ENCODE measurements at places on chromosomes 11 and 22. TPM values are rescaled to one million over a fixed set of nuclear protein-coding genes. Genes with fewer than 3 reads are reported as not detected.
A peak's percentile ranks its signal among the peaks of the same experiment; 100 is the strongest.

OR52H1 gene
- not detected for total RNA-seq

DNA sequence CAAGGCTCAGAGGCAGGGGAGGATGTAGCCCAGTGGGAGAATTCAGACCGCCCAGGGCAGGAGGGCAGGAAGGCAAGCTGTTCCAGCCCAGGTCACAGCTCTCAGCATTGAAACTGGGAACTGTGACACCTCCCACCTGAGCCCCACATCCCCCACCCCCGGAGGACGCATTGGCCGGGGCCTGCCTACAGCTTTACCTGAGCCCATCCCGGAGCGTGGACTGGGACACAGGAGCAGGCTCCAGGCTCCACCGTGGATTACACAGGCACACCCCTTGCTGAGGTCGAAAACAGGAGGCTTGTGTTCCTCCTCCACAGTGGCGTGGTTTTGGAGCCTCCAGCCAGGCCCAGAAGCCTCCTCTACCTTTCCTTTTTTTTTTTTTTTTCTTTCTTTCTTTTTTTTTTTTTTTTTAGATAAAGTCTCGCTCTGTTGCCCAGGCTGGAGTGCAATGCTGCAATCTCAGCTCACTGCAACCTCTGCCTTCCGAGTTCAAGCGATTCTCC, 9.1 kb upstream of the PGA3 start:
- no peak for DNase-seq

DNA sequence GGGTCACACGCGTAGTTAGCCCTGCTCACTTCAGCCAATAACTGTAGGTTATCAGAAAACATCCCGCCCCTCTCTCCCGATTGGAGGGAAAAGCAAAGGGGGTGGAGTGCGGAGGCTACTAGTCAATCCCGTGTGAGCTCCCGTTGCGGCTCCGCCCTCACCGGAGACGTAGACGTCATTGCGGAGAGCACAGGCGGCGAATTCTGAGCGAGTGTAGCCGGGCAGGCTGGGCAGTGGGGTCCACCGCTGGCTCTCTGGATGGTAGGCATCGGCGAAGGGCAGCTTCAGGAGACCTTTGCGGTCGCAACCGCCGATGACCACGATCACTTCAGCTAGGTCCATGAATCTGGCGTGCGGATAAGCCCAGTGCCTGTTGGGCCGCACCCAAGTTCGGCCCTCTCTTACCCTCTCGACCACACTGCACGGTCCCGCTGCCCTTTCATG, 4.7 kb downstream of the KLHL35 start:
- DNase-seq: peak; percentile 97

- DNase-seq: peak; percentile 50
These were observed 14.2 kb downstream of the OR52A5 start for GRCh38 chr11:5123802-5124521.

DNA sequence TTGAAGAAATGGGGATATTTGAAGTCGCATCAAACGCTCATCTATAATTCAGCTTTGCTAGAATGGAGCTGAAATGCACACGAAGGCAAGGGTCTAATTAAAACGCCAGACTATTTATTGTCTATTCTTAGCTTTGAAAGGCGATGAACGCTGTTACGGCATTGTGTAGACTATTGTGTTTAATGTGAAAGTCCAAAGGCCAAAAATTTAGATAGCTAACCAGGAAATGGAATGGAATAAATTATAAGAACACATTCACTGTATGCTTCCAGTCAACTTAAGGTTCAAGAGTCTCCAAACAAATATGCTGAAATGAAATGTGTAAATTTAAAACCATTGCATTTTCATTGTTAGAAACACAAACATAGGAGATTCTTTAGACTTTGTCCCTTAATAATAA, 186.2 kb downstream of the CWF19L2 start:
- DNase-seq: no peak

DNA sequence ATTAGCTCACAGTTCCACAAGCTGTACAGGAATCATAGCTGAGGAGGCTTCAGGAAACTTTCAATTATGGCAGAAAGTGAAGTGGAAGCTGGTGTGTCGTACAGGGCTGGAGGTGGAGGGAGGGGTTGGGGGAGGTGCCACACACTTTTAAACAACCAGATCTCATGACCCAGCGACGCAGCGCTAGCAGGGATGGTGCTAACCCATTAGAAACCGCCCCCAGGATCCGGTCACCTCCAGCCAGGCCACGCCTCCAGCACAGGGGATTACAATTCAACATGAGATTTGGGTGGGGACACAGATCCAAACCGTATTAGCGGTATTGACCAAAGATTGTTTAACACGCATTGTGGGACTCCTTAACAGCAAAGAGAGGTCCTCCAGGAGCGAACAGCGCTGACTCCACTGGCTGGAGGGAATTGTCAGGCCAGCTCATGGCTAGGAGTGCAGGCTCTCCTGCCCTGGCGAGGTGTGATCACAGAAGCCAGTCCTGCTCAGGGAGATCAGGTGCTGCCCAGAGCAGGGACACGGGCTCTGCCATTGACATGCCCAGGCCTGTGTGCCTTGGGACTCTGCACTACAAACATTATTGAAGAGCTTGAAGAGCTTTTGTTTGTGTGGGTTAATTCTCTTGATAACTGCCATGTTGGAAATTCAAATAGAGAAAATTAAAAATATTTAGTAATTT, 215.3 kb downstream of the TBC1D22A start:
- no peak for DNase-seq

GRCh38 chr11:16713594-16713993, 24.9 kb upstream of the C11orf58 start:
- DNase-seq: no peak
